NCI-H2029 treated with DMSO at 0.1 percent for 48 hours (cell line): ENCODE measurements at places on chromosomes 6 and 20.

DNA sequence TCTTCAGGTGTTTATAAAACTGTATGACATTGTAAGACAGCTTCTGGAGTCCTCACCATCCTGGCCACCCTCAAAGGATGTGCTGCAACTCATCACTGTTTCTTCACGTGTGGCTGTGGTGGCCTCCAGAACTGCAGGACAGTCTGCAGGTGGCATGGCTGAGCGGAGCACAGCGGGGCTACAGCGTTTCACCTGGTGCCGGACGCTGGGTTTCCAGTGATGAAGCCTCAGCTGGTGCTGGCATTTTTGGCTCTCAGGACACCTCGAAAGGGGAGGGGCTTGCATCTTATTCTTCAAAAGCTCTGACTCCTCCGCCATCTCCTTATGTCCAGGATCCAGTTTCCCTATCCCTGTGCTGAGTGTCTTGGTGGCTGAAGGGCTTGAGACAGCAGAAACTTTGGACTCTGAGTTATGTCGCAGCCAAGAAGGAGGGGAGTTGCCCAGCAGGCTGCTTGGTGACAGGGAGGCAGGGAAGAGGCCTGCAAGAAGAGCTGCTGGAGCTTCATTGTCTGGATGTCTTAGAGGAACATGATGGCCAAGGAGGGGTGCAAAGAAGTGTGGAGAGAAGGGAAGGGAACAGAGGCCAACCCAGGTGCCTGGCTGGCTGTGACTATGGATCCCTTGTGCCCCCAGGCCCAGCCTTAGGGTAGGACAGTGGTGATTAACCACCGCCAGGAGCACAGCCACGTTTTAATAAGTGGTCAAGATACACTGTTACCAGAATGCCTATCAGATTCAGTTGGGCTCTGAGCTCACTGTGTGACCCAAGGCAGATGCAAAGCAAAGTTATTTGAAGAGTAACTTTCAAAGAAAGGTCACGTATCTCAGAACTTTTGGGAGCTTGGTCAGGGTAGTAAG, 58.7 kb downstream of the GTF2H5 start:
- DNase-seq: no peak

DNA sequence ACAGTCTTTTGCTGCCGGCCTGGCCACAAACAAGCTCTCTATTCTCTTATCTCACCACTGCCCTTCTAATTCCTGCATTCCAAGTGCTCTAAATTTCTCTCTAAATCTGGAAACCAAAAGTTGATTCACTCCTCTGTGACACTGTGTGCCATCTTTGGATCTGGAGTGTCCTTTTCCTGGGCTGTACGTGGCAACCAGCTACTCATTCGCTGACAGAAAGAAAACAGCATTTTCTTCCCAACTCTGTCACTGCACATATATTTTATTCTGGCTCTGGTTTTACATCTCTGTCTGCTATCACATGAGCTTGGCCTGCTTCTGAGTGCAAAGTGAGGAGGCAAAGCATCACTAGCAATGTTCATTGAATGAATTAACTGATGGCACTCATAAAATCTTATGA, 397.2 kb upstream of the MAP3K7 start:
- no peak for DNase-seq

DNA sequence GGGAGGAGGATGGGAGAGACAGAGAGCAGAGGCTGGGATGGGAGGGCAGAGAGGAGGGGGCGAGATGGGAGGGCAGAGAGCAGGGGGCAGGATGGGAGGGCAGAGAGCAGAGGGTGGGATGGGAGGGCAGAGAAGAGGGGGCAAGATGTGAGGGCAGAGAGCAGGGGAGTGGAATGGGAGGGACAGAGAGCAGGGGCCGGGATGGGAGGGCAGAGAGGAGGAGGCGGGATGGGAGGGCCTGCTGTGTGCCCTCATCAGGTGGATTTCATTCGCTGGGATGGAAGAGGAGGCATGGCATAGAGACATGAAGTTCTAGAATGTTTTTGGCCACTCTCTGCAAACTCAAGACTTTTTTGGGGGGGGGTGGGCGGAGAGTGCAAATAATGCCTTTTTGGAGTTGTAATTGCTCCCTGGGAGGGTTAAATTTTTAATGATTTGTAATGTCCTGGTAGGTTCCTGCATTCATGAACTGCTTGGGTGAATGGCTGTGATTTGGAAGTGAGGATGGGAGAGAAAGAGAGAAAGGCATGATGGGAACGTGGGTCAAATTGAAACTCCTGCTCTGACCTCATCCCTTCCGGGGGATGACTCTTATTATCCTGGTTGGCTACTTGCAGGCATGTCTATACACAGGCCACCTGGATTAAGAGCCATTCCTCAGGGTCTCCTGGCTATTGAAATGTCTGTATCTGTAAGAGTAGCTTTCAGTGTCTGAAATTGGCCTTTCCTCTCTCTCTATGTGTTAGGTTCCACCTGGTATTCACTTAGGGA, 162.4 kb upstream of the AGPAT4 start:
- no peak for DNase-seq

GRCh38 chr20:49326026-49326425, 48.2 kb upstream of the ZNFX1 start:
- no peak for DNase-seq

DNA sequence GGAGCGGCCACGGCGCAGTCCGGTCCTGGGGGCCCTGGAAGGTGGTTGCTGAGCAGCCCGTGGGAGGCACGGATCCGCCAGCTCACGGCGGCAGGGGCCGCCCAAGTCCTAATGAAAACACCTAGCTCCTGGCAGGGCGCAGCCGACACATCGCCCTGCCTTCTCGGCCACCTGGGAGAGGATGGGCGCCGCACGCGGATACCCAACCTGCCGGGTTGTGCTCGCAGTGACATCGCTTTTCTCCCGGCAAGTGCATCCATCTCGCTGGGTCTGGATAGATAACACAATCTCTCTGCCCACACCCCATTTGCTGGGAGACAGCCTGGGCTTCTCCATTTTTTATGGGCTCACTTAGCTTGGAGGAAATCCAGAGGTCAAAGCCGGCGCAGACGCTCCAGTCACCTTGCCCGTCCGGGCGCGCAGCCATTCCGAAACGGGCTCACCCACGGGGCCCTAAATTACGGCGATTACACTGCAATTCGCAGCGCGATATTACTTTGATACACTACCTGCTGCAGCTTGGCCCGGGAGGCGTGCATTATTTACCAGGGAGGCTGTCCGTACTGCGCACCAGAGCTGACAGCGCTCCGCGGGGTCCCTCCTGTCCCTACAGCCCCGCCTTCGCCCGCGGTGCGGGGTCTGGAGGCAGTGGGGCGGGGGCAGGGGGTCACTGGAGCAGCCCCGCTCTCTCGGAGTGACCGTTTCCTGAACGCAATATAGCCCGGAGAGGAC, 36.2 kb upstream of the CCDC167 start:
- DNase-seq: no peak

GRCh38 chr6:89888138-89888514, 6.1 kb upstream of the GJA10 start:
- no peak for DNase-seq

GRCh38 chr6:123587838-123588545, 48.8 kb downstream of the TRDN start:
- no peak for DNase-seq

GRCh38 chr6:147950623-147950987, 392.0 kb upstream of the SASH1 start:
- no peak for DNase-seq

GRCh38 chr20:49919461-49919860, 4.1 kb upstream of the SPATA2 start:
- no peak for DNase-seq

- no peak for DNase-seq
These were observed 40.3 kb downstream of the PLCG1 start for GRCh38 chr20:41177636-41178035.
